ENCODE measurements at places on chromosomes 12 and 14.
A peak's percentile ranks its signal among the peaks of the same experiment; 100 is the strongest.

DNA sequence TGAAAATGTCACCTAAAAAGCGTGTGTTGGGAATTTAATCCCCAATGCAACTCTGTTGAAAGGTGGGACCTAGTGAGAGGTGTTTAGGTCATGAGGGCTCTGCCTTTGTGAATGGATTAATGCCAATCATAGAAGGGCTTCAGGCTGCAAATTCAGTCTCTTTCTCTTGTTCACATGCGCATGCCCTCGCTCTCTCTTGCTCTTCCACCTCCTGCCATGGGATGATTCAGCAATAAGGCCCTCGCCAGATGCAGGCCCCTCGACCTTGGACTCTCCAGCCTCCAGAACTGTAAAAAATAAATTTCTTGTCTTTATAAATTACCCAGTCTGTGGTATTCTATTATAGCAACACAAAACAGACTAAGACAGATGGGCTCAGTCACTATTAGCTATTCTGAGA is 55.4 kb downstream of the PLXNC1 start:
- no peak for DNase-seq

GRCh38 chr14:60313093-60313492 is 64.1 kb downstream of the PPM1A start:
- no peak for DNase-seq

DNA sequence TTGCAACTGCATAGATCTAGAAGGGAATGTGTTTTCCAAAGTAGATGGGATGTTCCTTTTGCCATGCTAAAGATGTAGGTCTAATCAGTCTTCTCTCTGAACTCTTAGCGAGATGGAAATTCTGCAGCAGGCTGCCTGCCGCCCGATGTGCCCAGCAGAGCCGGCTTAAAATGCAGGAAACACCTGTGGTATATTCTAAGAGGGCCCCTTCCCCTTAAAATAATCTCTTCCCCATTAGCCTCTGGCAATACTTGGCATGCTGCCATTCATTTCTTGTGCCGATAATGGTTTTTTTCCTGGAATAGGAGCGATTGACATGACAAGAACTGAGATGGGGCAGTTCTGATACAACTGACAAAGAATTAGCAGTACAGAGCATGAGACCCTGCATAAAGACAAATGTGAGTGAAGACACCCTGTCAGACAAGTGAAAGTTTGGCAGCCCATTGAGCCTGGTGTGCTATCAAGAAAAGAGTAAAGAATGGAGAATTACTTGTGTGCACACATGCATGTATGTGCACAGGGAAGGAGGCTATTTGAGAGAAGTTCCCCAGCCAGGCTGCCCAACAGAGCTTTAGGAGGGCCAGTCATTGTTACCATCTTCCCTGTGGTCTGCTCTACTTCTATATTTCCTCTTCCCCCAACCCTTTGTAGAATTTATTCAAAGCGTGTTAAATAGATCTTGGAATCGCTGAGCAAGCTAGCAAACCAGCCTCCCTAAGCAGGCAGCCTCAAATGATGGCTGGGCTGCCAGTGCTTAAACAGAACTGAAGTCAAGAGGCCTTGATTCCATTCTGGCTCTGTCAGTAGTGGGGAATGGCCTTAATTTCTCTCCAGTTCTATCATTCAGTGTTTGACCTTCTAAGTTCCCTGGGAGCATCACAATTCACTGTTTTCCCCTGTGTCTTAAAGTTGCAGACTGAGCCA is 29.6 kb upstream of the NTF3 start:
- DNase-seq = no peak

GRCh38 chr12:116878567-116879508 is 2.4 kb downstream of the HRK start:
- DNase-seq = peak; percentile 83

GRCh38 chr12:13152281-13152680 is 44.2 kb upstream of the EMP1 start:
- no peak for DNase-seq

DNA sequence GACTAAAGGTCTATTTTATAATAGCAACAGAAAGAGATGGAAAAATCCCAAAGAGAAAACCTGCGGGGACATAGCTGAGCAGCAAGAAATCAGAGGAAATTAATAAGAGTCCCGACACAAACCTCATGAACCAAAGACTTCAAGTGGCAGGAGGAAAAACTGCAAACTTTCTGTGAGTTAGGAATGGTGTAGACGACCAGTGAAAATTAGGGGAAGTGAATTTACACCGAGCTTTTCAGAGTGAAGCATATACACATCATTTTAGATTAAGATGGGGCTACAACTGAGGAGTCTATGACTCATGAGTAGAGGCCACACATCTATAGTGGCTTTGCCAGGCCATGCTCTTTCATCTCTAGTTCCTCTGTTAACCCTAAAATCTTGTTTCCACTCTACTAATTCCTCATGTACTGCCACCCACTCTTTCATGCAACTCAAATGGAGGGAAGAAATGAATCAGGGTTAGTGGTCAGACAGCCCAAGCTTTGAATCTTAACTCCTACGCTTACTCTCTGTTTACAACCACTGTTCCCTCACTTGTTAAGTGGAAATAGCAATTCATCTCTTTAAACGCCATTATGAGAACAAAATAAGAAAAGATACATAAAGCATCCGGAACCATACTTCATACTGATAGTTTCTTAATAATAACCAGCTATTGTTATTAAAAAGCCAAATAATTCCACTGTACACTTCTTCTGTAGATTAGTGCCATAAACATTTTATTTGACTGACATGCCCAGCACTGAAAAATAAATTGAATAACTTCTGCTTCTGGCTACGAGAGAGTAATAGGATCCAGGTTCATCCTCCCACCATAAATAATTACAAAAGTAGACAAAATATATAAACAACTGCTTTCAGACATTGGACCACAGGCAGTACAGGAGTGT is 219.3 kb downstream of the RMST start:
- no peak for DNase-seq

DNA sequence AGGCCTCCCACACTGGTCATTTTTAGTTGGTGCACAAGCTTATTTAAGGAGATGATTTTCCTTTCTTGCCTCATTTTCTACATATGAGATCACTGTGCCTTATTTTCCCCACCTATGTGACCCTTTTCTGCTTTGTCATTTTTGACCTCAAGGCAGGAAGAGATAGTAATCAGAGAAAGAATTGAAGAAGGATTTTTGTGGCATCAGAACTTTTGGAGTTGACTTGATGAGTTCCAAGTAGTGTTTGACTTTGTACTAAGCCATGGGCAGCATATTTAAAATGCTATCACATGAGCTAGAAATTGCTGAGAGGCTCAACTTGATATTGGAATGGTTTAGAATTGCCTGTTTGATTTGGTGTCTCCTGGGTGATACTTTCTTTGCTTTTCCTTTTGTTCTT is 440.8 kb downstream of the AEBP2 start:
- no peak for DNase-seq

DNA sequence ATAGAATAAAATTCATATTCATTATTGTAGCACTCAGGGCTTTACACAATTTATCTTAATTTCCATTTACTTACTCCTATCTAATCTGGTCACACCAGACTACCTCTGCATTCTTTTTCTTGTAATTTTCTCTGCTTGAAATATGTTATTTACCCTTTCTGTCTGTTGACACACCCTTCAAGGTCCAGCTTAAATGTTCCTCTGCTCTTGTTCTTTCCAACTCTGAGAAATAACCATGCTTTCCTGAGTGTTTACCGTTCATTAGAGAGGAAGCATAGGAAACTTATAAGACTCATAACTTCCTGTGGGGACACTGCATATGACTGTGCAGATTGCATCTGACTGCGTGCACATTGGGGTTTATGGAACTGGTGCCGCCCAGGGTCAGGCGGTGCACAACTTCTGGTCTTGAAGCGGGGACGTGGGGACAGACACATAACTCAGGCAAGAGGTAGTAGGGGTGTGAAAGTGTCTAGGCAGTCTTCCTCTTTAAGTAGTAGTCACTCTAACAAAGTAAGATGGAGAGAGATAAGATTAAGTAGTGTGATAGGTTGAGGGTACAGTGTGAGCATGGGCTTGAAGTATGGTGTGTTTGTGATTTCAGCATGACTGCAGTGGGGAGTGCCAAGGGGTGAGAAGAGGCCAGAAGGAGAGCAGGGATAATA is 42.6 kb upstream of the FOXJ2 start:
- DNase-seq = no peak

DNA sequence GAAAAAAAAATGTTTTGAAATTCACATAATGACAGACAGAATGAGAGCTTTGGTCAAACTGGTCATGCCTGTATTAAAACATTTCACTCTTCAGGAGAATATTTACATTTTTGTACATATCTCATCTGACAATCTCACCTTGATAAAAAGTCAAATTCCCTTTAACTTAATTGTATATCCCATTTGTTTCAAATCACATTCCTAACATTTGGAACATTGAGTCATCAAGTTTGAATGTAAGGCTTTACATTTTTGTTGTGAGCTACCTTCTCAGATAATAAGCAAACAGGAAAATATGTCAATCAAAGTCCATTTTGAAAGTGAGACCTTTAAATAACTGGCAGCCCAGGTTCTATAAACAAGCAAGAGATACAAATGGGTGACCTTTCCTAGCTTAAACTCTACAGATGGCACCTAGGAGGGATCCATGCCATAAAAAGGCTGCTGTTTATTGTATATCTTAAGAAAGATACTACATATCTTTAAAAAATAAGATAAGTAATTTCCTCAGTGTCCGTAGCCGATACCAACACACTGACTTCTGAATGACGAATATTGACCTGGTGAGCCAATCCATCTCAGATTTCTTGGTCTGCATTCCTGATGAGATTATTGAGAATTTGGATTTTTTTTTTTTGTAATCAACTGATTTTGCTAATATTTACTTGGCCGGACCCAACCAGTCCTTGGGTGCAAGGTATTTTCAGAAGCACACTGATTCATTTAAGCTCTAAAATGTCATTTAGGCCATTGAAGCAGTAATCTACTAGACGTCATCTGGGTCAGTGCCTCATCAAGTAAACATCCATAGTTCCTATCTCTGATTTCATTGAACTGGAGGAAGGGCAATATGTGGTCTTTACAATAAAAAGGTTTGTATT is 259.6 kb downstream of the BTG1 start:
- DNase-seq = no peak

DNA sequence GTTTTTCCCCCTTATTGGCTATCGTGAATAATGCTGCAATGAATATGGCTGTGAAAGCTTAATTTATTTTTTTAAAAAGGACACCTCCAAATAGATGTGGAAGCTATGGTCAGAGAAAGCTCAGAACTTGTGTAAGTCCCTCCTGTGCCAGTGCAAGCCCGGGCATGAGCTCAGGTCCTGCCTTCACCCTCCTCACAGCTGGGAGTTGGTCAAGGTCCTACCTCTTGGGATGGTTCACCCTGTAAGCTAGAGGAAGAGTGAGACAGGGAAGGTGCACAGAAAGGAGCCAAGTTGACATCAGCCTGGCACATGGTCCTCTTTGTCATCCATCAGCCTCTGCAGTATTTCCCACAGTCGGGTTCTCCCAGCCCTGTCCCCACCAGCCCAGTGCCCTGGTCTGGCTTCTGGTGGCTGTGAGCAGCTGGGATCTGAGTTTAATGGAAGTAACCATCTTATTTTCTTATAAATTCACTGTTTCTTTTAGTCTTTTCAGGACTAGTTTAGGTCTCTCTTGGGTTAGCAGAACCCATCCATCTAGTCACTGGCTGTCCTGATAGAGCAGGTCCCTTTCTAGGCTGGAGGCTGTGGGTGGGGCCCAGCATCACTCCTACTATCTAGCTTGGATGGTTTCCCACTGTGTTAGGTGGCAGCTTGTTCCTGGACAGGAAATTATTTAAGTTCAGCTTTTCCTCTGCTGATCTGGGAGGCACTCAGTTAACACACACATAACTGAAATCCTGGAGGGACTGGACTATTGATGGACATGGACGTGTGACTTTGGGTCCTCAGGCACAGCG is 11.8 kb upstream of the PLEKHG3 start:
- DNase-seq = no peak

GRCh38 chr12:100533376-100533775 is 40.1 kb upstream of the GAS2L3 start:
- DNase-seq = no peak

- DNase-seq = no peak
Measured at GRCh38 chr12:10571141-10571540, 42.3 kb downstream of the MAGOHB start.

DNA sequence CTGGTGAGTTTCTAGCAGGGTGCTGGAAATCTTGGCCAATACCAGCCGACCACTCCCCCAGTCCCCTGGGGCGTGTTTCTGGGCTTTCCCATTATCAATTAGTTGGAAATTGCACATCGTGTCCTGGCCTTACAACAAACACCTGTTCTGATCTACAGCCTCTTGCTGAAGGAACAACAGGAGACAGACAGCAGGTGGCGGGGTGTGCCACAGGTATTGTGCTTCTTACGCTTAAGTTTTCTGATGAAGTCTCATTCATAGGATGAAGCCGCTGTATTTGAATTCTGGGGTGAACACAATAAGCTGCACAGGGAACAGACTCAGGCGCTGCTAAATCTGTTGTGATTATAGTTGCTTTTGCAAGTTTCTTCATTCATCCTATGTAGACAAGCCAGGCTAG is 703 bp downstream of the HIGD1C start:
- DNase-seq = no peak

- no peak for DNase-seq
Measured at GRCh38 chr12:56205445-56205844, 16.2 kb upstream of the SMARCC2 start.

DNA sequence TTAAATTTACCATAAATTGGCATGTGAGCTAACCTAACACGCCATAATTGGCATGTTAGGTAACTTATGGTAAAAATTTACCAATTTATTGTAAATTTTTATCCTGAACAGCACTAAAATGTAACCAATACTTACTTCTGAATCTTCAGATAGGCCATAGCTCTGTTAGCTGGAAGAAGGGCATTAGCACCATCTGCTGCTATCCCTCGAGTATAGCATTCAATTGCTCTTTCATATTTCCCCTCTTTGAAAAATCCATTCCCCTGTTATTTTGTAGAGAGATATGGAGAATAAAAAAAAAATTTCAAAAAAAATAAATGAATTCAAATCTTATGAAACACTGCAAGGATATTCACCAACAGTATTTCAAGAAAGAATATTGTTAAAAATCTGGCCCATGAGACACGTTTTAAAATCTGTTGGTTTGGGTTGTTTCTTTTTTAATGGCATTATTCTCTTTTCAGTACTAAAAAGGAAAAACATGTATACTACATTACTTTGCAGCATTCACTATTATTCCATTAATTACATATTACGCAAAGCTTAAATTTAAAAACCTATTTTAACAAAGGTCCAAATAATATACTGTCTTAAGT is 19.1 kb downstream of the RPAP3 start:
- DNase-seq = no peak

DNA sequence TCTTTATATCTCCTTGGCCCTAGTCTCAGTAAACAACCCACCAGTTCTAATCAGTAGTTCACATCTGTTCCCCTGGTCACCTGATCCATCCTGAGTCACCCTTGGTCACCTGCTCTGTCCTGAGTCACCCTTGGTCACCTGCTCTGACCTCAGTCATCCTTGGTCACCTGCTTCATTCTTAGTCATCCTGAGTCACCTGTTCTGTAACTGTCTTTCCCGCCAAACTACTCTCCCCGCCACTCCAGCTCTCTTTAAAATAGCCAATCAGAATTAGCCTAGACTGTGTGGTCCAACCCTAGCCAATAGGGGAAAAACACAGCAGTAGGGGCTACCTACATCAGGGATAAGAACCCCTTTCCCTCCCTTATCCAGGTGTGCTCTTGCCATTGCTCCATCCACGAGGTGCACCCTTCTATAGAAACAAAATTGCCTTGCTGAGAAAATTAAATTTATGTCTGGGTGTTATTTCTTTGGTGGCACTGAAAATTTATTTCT is 245.4 kb upstream of the DIO3 start:
- no peak for DNase-seq

- no peak for DNase-seq
Measured at GRCh38 chr12:14951851-14952250, 9.6 kb downstream of the ARHGDIB start.

Data from posterior cingulate gyrus (tissue), 11 donors.